Activated CD8-positive, alpha-beta memory T cell treated with anti-CD3 and anti-CD28 coated beads for 1 hour (primary cell): ENCODE measurements at places on chromosomes 4 and X.

GRCh38 chr4:25234390-25235370 lies 847 bp downstream of the PI4K2B start:
- DNase-seq = no peak

GRCh38 chr4:55110131-55110530 lies 15.3 kb downstream of the KDR start:
- no peak for DNase-seq

DNA sequence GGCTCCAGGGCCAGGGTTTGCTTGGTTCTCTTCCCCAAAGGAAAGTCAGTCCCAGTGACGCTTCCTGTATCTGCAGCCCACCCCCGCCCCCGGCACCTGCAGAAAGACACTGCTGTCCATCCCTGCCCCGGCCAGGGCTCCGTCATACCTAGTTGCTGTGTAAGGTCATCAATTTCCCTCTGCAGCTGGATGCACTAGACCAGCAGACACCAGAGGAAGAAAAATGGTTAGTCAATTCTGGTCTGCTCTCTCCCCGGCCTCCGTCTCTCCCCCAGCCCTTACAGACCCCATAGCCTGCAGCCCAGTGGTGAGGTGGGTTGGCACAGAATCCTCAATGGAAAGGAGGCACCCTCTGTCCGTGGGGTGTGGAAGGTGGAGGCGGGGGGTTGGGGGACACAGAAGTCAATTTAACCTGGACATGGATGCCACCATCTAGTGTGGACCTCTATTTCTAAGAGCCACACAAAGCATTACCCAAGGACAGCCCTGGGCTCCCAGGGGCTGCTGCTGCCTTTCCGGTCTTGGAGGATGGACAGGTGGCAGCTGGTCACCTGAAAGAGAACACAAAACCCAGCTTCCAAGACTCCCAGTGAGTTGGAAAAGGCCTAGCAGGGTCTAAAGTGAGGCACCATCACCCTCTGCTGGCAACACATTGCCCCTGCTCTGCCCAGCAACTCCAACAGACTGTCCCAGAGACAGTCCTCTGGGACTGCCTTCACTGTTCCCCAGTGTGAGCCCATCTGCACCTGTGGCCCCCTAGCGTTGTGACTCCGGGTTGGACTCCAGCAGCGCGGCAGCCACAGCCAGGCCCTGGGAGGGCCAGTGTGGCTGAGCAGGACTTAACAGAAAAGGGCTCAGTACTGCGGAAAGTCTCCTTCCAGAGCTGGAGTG lies 40.2 kb upstream of the NHSL2 start:
- DNase-seq = no peak

DNA sequence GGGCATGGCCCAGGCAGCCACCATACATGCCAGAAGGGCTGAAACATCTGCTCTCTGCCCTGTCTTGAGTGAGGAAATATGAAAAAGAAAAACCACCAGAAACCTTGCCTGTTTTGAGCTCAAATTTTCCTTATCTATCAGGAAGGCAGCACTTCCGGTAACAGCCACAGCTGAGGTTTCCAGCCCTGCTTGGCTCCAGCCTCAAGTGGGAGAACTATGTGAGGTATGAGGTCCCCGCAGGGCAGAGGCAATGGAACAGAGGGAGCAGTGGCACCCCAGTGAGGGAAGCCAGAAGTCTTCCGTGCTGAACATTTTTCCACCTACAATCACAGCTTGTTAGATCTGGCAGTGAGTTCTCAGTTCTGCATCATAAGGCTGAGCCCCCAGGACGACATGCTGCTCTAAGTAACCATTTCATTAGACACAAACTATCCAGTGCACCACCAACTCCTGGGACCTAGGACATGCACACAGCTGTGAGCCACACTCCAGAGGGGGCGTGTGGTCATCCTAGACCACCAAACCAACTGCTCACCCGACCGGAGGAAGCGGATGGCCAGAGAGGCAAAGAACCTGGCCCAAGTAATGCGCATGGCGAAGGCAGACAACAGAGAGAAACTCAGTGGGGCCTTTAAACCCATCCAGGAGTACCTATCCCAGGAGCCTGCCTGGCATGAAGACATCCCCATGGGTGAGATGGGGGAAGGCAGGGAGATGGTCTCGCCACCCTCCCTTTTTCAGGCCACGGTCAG lies 22.6 kb downstream of the WDR1 start:
- DNase-seq = no peak

GRCh38 chr4:74480267-74480666 lies 35.3 kb downstream of the AREG start:
- no peak for DNase-seq

GRCh38 chr4:53981567-53981966 lies 82.8 kb downstream of the CHIC2 start:
- DNase-seq = no peak

- DNase-seq = no peak
Measured at GRCh38 chr4:120730777-120731320, 191.7 kb downstream of the PRDM5 start.

DNA sequence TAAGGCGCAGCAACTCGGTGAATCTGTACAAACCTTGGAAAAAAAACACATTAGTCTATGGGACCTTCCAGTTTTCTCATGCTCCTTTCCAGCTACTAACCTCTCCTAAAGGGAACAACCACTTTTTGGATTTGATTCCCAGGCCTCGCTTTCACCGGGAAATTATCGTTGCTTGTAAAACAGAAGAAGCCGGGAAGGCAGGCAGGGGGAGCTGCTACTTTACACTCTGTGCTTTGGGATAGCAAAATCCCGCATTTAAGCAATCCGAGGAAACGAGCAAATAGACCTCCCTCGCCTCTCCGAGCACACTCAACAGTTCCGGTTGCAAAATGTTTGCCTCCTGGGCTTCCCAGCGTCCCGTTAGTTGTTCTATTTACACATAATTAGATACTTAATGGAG lies 1.2 kb downstream of the CD38 start:
- no peak for DNase-seq

- no peak for DNase-seq
Measured at GRCh38 chr4:2913168-2913567, 50.0 kb downstream of the NOP14 start.

DNA sequence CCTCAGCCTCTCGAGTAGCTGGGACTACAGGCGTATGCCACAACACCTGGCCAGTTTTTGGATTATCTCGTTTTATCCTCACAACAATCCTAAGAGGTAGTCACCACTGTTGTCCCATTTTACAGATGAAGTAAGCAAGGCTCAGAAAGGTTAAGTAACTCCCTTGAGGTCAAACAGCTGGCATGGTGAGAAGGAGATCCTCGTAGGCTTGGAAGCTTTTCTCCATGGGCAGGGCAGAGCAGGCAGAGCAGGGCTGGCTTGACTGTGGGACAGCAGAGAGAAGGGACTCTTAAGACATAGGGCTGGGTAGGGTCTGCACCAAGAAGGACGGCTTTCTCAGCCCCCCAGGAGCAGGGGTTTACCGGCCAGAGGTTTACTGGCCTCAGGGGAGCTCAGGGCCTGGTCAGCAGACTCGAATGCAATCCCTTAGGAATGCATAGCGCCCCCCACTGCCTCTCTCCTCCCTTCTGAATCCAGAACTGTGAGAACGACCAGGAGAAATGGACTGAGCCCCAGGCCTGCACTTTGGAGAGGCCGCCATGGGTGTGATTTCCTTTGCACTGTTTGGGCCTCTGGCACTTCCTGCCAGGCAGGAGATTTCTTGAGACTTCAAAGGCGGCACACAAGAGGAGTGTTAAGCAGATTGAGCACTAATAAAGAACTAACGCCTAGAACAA lies 14.0 kb upstream of the CDKN2AIP start:
- DNase-seq = no peak

DNA sequence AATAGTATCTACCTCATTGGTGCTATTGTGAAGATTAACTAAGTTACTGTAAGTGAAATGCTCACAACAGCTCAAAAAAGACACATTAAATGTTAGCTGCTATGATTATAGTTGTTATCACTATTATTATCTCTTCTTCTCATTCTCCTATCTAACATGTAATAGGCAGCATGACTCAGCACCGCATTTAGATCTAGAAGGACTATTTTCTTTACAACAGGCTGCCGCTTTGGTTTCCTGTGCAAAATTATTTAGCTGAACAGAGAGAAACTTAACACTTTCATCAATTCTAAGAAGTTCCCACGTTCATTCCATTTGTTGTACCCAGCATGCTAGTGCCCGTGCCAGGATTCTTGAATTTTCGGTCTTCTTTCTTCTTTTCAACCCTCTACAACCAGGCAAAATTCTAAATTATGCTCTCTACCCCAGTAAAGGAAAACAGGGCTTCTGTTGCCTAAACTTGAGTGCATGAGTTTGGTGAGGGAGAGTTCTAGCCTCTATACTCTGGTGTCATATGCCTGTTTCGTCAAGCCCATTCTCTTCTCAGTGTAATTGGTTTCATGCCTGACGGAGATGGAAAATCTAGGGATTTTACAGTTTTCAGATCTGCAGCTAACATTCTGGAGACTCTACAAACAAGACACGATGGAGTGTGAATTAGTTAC lies 378.9 kb downstream of the PPP1R2C start:
- no peak for DNase-seq

- no peak for DNase-seq
Measured at GRCh38 chrX:120749141-120749846, 119.4 kb upstream of the C1GALT1C1 start.

- no peak for DNase-seq
Measured at GRCh38 chr4:122715221-122715620, 17.3 kb upstream of the BBS12 start.

- DNase-seq = no peak
Measured at GRCh38 chrX:130915302-130915701, 12.3 kb upstream of the ENOX2 start.

DNA sequence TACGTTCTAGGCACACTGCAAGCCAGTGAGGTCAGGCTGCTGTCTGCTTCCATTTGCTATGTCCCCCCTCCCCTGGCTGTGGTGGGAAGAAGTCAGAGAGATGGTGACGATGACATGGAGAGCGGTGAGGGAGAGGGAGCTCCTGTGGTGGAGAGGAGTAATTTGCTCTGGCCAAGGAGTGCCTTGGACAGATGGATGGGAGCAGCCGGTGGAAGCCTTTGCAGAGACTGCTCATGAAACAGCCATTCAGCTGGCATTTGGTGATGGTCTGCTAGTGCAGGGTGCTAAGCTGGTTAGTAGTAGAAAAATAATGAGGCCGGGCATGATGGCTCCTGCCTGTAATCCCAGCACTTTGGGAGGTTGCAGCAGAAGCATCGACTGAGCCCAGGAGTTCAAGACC lies 124.1 kb downstream of the FHDC1 start:
- DNase-seq = no peak
